Right cardiac atrium (tissue), 5 donors: ENCODE measurements at places on chromosomes 7 and 10. TPM values are rescaled to one million over a fixed set of nuclear protein-coding genes. Genes with fewer than 3 reads are reported as not detected.

- no peak for DNase-seq
These were observed 138.6 kb upstream of the AKR1E2 start for GRCh38 chr10:4687397-4687796.

GRCh38 chr10:49700997-49701396 is 21.5 kb downstream of the C10orf53 start:
- no peak for DNase-seq

- DNase-seq, result no peak
These were observed 13.7 kb downstream of the CALML3 start for GRCh38 chr10:5538446-5538845.

DNA sequence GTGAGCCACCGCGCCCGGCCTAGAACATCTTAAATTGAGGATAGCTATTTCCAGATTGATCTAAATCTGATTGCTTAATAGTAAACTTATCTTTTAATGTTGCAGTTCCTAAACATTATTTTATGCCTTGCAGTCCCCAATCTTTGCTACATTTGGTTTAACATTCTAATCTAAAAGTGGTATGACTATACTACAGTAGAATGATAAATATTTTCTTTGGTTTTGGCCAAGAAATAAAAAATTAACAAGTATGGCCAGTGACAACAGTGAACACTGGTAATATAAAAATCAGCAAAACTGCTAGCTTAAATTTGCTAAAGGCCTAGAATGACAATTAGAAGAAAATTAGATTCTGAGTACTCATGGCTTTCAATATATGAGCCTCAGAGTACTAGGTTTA is 73.5 kb downstream of the CDK6 start:
- no peak for DNase-seq

- no peak for DNase-seq
These were observed 135.7 kb upstream of the MGMT start for GRCh38 chr10:129331207-129331838.

Gene CALML3
- not detected for total RNA-seq

Gene FZD1
- total RNA-seq, result 11.8 TPM

DNA sequence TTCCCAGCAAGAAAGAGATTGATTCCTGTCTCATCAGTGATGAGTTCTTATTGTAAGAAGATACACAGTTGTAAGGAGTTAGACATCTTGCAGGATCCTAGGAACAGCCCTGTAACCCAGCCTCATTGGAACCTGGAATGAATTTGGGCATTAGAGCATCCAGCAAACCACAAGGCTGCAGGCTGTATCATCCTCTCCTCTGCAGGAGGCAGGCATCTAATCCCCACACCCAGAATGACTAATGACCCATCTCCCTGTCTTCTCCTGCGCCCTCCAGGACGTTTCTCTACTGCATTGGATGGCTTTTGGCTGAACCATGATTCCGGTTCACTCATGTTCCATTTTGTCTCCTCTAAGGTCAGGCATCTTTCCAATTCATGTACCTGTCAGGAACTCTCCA is 233.9 kb downstream of the POU6F2 start:
- DNase-seq, result no peak

- DNase-seq, result no peak
These were observed 673.1 kb downstream of the TNS3 start for GRCh38 chr7:46908770-46909169.

DNA sequence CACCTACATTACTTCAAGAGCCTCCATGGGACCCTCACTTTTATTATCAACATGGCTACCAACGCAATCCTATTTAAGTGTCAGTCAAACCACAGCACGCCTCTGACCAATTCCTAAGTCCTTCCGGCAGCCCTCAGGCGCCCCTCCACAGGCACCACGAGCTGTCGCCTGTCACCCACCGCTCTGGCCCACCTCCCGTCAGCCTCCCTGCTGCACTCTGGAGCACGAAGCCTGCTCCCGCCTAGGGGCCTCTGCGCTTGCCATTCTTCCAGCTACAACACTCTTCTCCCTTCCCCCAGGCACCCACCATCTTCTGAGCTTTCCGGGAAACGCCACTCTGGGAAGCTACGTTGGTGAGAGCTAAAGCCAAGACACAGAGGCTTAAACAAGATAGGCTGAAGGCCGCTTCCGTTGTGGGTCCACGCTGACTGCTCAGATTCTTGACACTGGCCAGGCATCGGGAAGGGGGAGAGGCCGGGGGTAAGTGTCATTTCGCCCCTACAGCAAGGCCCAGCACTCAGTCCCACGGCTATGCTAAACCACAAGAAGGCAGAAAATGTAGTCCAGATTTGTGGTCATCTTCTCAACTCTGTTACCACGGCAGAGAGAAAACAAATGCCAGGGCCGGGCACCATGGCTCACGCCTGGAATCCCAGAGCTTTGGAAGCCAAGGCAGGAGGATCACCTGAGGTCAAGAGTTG is 56.7 kb downstream of the GNA12 start:
- no peak for DNase-seq

DNA sequence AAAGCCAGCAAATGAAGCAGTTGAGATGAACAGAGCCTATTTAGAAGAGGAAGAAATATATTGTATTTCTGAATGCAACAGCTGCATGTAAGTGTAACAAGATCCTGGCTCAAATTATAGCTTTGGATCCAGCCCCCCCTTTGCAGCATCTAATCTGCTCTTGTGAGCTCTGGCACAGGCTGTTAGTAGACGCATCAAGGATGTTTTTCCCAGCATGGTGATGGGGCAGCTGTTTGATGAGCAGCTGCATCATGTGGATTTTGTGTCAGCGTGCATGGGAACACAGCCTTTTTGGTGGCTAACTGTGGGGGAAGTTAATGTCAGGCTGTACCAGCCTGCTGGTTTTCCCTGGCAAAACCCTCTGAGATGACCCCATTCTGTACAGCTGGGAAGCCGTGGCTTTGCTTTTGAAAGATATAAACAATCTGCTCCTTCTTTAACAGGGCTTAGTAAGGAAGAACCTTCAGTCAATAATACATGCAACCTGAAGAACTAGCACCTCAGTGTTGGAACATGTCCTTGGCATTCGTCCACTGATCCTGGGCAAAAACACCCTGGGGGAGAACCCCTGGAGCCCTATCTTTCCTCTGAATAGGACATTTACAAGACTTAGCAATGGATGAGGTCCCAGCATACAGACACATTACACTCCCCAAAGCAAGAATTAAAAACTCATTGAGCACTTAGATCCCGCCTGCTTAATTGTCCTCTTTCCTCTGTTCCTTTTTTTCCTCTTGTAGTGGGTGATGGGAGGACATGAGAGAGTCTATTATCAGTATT is 70.6 kb downstream of the NPS start:
- DNase-seq, result no peak

- no peak for DNase-seq
These were observed 46.2 kb downstream of the FAM53B start for GRCh38 chr10:124697837-124698544.

Gene LAMB4
- total RNA-seq, result not detected

DNA sequence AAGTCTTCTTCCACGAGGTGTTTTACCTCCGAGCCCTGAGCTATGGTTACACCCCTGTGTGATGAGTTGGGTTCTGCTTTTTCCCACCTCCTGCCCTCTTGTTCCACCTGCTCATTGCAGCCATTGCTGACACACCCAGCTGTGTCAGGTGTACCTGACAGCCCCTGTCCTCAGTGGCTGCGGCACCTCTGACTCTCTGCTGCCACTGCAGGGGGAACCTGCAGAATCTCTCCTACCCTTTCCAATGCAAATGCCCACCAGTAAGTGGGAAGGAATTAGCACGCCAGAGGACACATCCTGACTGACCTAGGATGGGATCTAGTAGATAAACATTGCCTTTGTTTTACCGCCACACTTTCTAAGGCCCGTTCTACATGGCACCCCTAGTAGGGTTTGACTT is 600.9 kb upstream of the MKI67 start:
- no peak for DNase-seq

Gene ASB10
- 21.0 TPM for total RNA-seq

- DNase-seq, result peak; percentile 72
These were observed 5.5 kb downstream of the TACC2 start for GRCh38 chr10:121994429-121994941.

Gene CALHM1
- total RNA-seq, result not detected

GRCh38 chr10:124145109-124145870 is 51.9 kb upstream of the CHST15 start:
- DNase-seq, result peak; percentile 80

DNA sequence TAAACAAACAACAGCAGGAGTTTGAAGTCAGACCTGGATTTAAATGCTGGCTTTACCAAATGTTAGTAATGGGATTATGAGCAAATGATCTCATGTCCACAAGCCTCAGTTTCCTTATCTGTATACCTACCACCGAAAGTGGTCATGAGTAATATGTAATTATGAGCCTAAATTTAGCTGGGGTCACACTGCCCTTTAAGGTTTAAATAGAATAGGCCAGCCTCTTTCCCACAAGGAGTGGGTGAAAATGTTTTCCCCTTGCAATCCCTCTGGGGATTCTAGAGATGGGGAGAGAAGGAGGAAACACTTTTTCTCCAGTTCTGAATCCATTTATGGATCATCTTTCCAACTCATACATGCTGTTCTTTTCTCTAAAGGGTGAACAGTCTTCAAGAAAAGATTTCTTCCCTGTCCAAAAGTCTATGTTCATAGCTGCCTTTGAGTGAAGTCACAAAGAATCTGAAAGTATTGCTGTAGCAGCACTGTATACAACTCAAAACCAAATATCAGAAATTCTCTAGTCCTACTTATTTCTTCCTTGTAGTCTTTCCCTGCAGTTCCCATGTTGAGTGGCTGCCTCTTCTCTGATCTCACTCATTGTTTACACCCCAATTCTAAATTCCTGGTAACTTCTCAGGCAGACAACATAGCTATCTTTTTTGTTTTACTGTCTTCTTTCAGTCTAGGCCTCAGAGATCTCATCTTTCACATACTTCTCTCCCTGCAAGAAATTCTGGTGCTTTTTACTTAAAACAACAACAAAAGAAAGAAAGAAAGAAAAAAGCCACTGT is 7.4 kb upstream of the TSPAN12 start:
- DNase-seq, result no peak

Gene RAPGEF5
- total RNA-seq, result 29.2 TPM

DNA sequence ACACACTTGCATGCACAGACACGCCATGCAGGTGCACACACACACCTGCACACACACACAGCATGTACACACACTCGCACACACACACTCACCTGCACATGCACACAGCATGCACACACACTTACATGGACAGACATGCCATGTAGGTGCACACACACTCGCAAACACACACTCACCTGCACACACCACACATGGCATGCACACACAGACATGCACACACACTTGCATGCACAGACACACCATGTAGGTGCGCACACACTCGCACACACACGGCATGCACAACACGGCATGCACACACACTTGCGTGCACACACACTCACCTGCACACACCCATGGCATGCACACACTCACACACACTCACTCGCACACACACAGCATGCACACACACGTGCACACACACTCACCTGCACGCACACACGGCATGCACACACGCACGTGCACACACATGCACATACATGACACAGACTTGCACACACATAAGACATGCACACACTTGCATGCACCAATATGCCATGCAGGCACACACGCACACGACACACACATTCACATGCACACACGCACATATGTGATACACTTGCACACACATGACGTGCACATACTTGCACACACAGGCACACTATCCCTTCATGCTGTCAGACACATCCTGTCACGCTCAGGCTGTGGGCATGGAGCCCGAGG is 56.8 kb downstream of the INSIG1 start:
- no peak for DNase-seq

GRCh38 chr7:79461660-79462059 is 8.2 kb upstream of the MAGI2 start:
- DNase-seq, result no peak

DNA sequence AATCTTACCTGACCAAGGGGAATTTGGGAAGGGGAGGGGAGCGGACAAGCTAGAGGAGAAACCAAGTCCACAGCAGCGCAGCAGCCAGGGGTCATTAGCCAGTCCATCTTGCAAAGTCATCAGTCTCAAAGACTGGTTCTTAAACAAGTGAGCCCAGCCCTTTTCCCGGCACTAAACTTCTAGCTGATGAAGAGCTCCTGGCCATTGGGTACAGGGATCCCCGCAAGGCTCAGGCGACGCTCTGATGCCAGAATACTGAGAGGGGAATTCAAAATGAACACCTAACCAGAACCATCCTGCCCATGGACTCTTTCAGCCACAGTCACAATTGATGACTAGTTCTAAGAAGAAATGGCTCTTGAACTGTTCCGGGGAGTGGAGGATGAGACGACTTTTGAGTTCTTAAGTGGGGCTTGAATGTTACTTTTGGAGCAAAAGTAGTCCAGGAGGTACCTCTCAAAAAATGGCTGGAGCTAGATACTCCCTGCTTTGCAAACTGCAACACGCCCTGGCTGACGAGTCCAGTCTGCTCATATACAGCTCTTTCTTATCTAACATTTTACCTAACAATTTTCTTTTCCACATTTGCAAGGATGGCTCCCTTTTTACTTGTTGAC is 2.5 kb upstream of the TWIST1 start:
- no peak for DNase-seq

DNA sequence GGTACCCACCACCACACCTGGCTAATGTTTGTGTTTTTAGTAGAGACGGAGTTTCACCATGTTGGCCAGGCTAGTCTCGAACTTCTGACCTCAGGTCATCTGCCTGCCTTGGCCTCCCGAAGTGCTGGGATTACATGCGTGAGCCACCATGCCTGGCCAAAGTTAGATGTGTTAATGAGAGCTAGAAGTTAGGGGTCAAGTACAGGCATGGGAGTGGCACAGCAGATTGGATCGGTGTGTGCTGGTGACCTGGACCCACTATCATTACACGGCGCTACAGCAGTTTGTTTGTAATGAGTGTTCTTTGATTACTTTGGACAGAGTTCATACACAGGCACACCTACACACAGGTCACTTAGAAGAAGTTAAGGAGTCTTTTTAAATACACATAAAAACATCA is 36.7 kb downstream of the DNAJB6 start:
- DNase-seq, result no peak

Gene UPK3B
- 1.0 TPM for total RNA-seq
